Activated gamma-delta T cell treated with anti-CD3 and anti-CD28 coated beads, Interleukin-2, amount 50 U/mL, for 16 hours (primary cell): ENCODE measurements at places on chromosomes 3 and 15.

GRCh38 chr3:161104561-161105551, at the start of gene B3GALNT1:
TSS of gene B3GALNT1 (minus strand) at chr3:161105349. CDS start at chr3:161086754, 18,595 bp downstream.
- DNase-seq, result no peak

- no peak for DNase-seq
Observed at GRCh38 chr3:52046186-52046901, 10.0 kb downstream of the DUSP7 start.

DNA sequence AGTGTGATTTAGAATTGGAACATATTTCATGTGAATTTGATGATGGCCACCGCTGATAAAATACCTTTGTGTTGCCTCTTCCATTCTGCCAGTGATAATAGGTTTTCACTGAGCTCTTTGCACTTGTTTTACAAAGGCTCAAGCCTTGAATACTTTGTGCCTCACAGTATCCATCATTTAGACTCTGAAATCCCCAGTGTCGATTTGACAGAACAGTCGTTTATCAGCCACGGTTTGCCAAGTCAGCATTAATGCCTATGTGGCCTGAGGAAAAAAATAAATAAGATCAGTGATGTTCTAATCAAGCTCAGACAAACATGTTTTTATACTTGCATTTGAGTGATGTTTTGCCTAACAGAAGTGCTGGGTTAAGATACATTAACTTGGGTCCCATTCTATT, 399.1 kb downstream of the RBMS3 start:
- no peak for DNase-seq

DNA sequence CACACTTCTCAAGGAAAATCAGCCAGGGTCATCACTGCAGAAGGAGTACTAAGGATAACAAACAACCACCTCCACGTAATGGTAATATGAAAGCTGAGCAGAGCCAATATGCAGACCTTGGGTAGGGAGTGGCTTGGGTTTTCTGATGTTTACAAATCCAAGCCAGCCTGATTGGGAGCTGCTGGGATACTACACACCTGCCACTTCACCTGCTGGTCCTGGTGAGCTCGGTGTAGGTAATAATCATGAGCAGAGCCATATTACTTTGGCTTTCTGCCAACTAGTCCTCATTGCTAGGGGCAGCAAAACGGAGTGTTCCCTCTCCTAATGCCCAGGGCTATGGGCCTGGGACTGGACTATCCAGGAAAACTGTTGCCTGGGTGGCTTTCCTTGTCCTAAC, 433.5 kb upstream of the PPP2R3A start:
- DNase-seq, result no peak

DNA sequence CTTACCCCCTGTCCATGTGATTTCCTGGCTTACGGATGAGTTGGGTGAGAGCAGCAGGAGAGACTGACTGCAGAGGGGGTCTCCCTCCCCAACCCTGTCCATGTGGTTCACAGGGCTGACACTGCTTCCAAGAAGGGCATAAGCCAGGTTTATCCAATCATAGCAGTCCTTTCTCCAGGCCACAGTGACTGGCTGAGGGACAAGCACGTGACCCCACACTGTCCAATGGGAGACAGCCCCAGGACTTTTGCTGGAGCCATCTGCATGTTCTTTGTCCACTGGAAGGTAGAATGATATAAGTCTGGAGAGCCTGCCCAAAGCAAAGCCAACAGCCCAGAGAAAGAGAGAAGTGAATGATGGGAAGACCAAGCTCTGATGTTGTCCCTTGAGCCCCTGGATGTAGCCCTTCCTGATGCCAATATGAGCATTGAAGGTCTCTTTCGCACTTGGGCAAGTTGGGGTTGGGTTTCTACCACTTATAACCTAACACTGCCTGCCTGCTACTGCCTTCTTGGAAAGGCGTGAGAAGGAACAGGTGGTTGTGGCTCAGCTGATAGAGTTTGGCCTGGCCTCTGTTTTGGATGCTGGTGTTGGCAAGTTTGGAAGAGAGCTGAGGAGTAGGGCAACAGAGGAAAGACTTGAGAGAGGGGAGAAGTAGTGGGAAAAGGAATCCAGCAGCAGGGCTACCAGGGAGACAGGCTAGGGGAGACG, 41.3 kb upstream of the GRIP2 start:
- DNase-seq, result no peak

DNA sequence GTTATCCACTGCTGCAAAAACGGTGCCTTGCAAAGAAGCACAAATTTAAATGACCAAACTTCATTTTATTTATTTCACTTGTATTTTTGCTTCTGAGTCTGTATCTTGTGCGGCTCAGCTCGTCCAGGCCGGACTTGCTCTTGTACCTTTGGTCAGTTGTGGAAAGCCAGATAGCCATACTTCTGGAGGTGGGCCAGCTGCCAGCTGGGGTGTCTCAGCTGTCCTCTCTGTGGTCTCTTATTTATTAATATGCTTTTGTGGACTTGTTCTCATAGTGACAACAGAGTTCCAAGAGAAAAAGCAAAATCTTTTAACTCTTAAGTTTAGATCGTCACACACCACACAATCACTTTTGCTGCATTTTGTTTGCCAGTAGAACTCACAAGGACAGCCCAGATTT, 87.7 kb downstream of the IL1RAP start:
- DNase-seq, result no peak

DNA sequence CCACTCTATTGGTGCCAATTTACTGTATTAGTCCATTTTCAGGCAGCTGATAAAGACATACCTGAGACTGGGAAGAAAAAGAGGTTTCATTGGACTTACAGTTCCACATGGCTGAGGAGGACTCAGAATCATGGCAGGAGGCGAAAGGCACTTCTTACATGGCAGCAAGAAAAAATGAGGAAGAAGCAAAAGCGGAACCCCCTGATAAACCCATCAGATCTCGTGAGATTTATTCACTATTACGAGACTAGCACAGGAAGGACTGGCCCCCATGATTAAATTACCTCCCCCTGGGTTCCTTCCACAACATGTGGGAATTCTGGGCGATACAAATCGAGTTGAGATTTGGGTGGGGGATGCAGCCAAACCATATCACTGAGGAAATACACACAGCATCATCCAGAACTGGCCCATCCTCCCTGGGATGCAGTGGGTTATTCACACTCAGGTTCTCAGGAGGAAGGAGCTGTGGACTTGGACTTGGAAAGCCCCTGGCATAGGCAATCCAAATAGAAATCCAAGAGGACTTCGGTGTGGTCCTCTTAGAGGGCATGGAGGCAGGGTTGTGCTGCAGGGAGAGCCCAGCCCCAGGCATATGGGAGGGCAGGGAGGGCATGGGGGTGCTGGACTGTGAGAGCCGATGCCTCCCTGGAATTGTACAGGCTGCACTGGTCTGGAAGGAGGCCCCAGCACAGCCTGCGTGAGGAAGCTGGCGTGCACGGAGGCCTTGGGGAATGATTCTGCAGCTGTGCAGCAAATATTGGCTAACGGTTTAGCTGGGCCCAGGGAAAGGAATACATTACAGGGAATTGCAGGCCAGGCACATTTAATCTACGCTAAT, 62.9 kb downstream of the EFCAB12 start:
- DNase-seq, result no peak

DNA sequence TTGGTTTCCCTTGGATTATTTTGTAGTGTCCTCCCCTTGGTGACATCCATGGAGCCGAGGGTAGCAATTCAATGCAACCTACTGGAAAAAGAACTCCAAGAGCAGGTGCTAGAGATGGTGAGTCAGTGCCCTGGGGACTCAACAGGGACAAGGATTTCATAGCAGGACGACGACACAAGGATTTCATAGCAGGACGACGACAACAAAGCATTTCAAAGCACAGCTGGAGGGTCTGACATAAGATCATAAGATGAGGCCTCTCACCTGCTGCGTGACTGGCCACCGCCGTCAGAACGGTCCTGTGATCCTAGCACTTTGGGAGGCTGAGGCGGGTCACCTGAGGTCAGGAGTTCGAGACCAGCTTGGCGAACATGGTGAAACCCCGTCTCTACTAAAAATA, 22.5 kb downstream of the NRROS start:
- DNase-seq, result no peak

DNA sequence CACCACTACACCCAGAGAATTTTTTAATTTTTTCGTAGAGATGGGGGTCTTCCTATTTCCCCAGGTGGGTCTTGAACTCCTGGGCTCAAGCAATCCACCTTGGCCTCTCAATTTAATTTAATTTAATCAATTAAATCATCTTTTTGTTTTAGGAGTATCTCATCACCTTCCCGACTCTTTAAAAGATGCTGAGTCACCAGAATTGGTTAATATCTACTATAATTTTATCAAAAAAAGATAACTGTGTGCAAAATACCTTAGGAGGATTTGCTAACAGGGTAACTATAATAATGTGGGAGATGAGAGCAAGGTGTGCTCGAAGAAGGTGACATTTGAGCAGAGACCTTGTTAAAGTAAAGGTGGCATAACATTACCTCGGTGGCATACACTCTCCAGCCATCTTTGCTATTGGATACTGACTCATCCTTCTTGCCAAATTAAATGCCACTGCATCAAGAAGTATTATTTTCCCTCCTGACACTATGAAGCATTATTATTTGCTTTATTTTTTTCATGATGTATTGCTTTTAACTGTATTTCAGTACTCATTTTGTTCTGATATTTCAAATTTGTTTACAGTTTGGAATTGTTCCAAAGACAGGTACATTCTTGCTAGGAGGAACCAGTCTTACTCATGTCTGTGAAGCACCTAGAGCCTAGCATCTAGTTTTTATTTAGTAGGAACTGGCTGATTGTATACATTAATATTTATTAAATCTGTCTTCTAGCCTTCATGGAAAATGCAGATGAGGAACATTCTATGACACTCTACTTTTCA, 200.7 kb downstream of the MBNL1 start:
- DNase-seq, result no peak

- no peak for DNase-seq
Observed at GRCh38 chr3:14550651-14551611, 10.8 kb upstream of the GRIP2 start.

GRCh38 chr3:66717806-66718205, 217.0 kb upstream of the LRIG1 start:
- no peak for DNase-seq

GRCh38 chr3:153399636-153400035, 237.6 kb downstream of the RAP2B start:
- no peak for DNase-seq
